ENCODE measurements at places on chromosomes 2 and 18.

GRCh38 chr2:72427022-72427861 lies 279.6 kb upstream of the CYP26B1 start:
- DNase-seq, result no peak

DNA sequence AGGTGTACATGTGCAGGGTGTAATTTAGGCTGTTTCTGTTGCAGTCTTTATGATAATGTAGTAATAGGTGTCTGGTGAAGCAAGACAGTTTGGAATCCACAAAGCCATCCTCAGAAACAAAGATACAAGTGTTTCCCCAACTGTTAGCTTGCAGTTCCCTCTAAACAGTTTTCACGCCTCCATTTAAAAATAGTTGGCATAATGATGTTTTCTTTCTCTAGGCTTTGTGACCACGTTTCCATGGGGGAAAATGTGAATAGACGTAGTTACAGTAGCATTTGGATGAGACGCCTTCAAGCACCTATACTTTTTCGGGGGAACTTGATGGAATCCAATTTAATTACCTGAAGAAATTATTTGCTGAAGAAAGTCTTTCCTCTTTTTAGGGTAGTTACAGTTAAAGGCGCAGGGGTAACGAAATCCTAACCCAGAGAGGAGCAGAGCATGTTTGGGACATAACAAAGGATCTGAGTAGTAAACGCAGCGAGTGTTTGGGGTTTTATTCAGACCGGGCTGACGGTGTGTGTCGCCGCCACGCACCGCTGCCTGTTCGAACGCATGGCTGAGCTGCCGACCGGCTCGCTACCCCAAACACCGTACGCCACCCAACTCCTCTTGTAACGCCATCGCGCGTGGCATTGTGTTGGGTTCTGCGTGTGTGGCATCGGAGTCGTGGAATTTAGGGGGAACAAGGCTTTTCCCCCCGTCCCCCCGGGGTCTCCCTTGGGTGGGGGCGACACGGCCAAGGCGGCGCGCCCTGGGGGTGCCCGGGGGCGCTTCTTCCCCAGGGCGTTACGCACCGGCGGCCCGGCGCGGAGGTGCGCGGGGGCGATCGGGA lies 681 bp upstream of the NRP2 start:
- no peak for DNase-seq

DNA sequence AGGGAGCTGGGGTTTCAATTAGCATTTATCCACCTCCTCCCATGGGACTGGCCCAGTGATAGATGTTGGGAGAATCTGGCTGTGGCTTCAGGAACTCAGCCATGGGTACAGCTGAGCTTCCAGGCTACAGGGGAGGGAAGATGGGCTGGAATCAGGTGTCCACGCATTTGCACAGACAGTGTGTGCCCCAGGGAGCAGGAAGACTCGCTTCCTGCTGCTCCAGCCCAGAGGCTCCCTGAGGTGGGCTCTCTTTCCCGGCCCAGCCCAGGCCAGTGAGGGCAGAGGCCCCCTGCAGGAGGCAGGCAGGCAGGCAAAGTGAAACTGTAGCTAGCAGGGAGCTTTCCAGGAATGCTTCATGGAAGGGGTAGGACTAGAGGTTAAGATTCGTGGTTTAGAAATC lies 28.7 kb downstream of the DYSF start:
- DNase-seq, result no peak

GRCh38 chr2:25855065-25855464 lies 23.2 kb downstream of the ASXL2 start:
- no peak for DNase-seq

DNA sequence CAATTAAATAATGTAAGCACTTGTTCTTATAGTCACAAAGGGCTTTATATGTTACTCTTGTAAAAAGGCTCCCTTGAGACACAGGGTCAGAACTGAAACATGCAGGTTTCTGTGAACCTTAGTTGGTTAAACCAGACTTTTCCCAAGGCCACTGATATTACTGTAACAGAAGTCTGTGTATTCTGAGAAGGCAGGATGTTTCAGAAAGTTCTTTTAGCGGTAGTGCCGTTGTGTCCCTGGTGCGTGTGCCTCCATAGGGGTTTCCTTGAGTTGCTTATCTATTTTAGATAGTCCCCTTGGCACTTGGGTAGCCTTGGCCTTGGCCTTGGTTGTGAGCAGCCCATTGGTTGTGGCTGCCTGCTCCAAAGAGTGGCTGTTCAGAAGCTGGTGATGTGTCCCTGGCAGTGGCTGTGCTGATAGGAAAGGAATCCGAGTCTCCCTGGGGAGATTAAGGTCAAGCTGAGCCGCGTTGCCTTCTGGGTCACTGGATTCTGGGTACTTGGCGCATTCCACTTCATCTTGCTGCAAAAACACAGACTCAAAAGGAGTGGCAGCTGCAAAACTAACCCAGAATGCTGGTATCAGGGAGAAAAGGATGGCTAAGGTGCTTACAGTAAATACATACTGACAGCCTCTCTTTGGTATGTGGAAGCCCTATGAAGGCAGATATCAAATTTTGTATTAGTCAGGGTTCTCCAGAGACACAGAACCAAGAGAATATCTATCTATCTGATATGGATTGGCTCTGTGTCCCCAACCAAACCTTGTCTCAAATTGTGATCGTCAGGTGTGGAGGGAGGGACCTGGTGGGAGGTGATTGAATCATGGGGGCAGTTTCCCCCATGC lies 69.7 kb downstream of the FHOD3 start:
- DNase-seq, result no peak
